ENCODE measurements at places on chromosomes 4 and X.

DNA sequence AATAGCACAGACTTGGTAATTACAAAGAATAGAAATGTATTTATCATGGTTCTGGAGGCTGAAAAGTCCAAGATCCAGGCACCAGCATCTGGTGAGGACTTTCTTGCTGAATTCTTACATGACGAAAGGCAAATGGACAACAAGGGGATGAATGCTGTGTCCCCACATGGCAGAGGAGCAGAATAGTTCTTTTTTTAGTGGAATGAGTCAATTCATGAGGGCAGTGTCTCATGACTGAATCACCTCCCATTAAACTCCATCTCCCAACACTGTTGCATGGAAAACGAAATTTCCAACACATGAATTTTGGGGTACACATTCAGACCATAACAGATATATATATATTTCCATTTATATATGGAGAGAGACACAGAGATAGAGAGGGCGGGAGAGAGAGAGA is 628.3 kb downstream of the TRIML1 start:
- DNase-seq: no peak

- DNase-seq: no peak
These were observed 32.5 kb downstream of the SULT1B1 start for GRCh38 chr4:69727926-69728325.

GRCh38 chr4:71774136-71774535 is 9.7 kb downstream of the GC start:
- no peak for DNase-seq

- no peak for DNase-seq
These were observed 369.2 kb upstream of the NOCT start for GRCh38 chr4:138646383-138646782.

- DNase-seq: no peak
These were observed 51.9 kb upstream of the INTU start for GRCh38 chr4:127580891-127581290.

DNA sequence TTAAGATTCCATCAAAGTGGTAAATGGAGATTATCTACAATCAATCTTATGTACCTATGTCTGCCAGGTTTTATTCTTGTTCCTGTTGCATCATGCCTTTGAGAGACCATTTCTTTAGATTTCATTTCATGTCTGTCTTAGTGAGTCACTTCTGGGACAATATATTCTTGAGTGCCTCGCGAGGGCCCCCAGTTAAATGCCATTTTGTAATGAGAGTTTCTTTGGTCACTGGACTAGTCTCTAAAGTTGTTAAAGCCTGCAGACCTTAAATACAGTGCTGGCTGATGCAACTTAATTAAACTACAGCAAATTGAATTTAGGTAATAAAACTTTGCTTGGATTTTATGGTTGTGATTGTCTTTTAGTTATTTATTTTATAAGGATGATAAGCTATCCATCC is 87.2 kb upstream of the PITX2 start:
- no peak for DNase-seq

DNA sequence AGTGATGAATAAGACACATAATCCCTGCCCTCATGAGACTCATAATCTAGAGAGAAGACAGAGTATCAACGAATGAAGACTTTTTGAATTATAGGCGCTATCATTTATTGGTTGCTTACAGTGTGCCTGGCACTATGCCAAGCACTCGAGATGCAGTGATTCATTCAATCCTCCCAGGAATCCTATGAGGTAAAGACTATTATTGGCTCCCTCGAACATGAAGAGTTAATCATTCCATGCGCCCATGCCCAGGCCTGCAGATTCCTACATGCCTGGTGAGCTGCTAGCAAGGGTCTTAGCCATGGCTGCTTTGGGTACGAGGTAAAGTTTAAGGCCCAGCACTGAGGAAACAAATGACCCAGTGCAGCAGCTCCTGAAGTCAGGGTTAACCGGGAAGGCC is 47.0 kb downstream of the TEX13B start:
- DNase-seq: no peak

DNA sequence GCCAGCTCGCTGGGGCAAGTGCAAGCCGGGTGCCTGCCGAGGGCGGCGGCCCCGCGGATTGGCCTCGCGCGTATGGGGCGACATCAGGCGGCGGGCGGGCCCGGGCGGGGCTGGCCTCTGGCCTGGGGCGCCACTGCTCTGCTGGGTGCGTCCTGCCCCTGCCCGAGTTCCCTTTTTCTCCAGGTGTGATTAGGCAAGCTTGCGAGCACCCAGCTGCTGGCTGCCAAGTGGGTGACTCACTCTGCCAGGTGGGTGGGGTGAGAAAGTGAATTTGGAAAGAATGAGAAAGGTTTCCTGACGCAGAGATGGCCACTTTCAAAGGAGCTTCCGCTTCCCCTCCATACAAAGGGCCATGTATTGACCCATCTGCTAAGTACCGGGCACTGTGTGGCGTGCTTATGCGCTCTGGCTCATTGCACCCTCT is 32.5 kb downstream of the FGFBP1 start:
- DNase-seq: no peak

DNA sequence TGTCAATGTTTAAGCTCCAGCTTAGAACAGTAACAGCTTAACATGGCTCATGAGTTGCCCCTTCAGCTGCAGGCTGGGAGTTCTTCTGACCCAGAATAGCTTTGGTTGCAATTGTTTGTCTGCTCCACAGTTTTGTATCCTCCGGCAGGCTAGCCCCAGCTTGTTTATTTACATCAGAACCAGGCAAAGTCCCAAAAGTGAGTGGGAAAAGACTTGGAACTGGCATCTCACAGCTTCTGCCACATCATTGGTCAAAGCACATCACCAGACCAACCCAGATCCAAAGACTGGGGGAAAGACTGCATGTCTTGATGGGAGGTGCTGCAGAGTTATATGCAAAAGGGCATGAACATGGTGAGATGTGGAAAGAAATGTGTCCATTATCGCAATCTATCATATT is 231.2 kb upstream of the CPEB2 start:
- DNase-seq: no peak

DNA sequence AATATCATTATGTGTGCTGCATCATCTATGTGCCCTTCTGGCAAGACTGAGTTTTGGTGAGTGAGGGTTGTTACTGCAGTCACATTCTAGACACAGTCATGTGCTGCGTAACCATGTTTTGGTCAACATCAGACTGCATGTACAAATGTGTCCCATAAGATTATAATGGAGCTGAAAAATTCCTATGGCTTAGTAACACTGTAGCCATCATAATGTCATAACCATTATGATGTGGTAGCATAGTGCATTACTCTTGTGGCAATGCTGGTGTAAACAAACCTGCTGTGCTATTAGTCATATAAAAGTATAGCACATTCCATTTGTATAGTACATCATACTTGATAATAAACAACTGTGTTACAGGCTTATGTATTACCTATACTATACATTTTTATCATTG is 198.1 kb upstream of the NUDT6 start:
- no peak for DNase-seq

- peak; percentile 92 for DNase-seq
These were observed 139.5 kb downstream of the SH3KBP1 start for GRCh38 chrX:19747652-19748610.

DNA sequence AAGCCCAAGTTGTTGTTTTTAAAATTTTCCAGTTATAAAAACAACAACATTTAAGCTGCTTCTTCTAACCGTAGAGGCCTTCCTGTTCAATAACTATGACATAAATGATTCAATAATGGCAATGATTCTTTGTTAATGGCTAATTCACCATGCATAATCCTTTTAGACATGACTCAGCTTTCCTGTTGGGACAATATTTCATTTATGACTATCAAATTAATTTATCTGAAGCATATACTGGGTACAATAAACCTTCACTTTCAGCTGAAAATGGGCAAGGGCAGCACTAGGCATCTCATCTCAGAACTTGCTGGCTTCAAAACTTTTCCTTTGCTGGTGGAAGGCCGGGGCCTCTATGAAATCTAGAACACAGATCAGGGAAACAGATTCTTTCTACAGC is 38.9 kb downstream of the TBC1D9 start:
- no peak for DNase-seq

- DNase-seq: no peak
These were observed 20.1 kb downstream of the ATP5ME start for GRCh38 chr4:653831-654502.

DNA sequence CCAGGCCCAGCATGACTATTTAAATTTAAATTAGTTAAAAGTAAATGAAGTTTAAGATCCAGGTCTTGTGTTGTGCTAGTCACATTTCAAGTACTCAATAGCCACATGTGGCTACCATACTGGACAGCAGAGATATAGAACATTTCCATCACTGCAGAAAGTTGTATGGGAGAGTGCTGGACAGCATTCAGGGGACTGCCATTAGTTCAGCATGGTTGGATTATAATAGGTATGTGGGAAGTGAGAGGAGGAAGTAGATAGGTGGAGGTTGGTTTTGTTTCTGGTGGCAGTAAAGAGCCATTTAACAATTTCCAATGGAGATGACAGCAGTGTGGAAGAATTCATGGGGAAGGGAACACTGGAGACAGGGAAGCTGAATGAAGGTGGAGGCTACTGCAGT is 42.1 kb downstream of the ERVMER34-1 start:
- DNase-seq: no peak

DNA sequence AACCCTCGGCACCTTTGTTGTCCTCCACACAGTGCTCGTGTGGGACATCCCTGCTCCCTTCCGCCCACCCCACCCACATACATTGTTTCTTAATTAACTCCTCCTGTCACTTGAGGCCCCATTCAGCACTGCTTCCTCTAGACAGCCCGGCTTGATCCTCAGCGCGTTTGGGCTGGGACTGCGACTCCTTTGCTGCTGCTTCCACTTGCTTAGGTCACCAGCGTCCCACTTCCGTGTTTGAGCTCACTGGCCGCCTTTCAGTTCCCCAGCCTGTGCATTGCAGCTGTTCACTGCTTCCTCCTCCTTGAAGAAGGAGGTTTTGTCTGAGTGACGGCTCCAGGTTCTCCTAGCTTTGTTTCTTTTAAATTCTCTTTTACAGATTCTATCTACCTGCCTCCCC is 16.1 kb downstream of the RNF4 start:
- peak; percentile 88 for DNase-seq

DNA sequence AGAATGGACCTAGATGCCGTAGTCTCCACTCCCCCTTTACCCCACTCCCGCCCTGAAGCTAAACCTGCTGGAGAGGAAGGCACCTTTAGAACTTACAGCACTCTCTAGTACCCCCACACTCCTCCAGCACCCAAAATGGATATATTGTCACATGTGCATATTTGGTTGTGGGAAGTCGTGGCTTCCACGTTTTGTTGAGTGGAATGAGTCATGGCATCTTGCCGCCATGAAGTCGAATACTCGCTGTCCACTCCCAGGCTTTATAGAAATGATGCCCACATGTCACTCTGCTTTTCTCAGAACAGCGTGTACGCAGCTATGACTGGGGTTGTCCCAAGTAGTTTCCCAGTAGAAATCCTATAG is 545 bp downstream of the ABCE1 start:
- DNase-seq: peak; percentile 77

GRCh38 chr4:25123236-25123635 is 37.0 kb downstream of the SEPSECS start:
- no peak for DNase-seq

DNA sequence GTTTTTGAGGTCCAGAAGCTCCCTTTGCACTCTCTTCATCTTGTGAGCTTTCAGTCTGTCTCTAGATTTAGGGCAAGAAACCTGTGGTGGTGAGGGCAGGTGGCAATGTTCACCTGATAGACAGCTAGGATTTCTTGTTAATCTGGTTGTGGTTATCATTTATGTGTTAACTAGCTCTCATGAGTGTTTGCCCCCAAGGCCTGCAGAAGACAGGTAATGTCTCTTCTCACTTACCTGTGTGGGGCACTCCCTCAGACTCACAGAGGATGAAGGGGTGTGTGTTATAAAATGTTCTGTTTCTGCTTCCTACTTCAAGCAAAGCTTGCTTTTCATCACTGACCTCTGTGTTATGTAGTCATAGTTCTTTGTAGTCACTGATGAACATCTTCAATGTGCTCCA is 17.8 kb downstream of the EGF start:
- DNase-seq: no peak

DNA sequence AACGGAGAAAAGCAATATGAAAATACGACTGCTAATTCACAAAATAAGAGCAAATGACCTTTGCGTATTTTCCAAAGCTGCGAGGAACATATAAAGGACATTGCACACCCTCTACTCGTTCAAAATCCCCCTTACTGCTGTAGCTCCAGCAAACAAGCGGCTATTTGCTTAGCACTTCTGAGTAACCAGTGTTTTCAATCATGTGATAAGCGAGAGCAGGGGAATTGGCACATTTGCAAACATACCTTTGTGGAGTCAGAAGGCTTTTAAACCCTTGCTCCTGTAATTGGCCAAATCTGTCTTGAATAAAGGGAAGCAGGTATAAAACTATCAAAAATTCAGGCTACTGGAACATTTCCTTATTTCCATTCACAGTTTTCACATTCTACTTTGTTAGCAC is 610.2 kb downstream of the UBE2NL start:
- DNase-seq: no peak

GRCh38 chr4:67701517-67701850 is 529 bp upstream of the UBA6 start:
- no peak for DNase-seq

DNA sequence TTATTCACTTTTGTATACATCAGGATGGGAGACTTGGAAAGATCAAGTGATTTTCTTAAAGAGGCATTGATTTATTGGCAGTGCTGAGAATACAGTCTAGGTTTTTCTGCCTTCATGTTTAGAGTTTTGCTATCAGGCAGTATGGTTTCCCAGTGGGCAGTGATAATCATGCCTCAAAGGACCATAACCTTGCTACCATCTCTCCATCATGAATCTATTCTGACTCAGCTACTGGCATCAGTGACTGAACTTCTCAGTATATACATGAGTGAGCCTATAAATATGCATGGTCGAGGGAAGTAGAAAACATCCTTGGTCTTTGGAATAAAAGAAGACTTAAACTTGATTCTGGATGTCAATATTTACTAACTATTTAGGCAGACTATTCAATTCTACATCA is 562.0 kb upstream of the AADAT start:
- no peak for DNase-seq

- no peak for DNase-seq
These were observed 15.3 kb downstream of the PDK3 start for GRCh38 chrX:24480400-24480865.

- no peak for DNase-seq
These were observed 318.3 kb downstream of the GLUD2 start for GRCh38 chrX:121365572-121366161.

- no peak for DNase-seq
These were observed 973.3 kb downstream of the PCDH18 start for GRCh38 chr4:136558940-136559494.

- DNase-seq: no peak
These were observed 35.4 kb downstream of the SNX25 start for GRCh38 chr4:185244763-185245162.

GRCh38 chrX:123833387-123833786 is 26.5 kb upstream of the XIAP start:
- DNase-seq: peak; percentile 69

- no peak for DNase-seq
These were observed 24.1 kb upstream of the MAGEC1 start for GRCh38 chrX:141879616-141880015.
